ENCODE measurements at places on chromosomes 7 and 10.
A peak's percentile ranks its signal among the peaks of the same experiment; 100 is the strongest.

GRCh38 chr10:88918191-88918905 is 34.2 kb downstream of the ACTA2 start:
- no peak for DNase-seq

DNA sequence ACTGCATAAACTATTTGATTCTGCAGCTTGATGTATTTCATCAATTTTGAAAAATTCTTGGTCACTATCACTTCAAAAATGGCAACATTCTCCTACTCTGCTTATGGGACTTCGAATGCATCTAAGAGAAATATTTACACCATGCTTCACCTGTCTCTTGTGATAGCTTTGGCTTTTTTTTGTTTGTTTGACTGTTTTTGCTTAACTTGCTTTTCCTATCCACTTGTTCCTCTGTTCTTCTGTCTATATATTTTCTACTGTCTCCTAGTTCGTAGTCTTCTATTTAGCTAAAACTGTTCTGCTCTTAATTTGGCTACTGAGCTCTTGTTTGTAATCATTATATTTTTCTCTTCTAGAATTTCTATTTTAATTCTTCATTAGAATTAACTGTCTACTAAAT is 94.4 kb downstream of the INHBA start:
- DNase-seq: no peak

DNA sequence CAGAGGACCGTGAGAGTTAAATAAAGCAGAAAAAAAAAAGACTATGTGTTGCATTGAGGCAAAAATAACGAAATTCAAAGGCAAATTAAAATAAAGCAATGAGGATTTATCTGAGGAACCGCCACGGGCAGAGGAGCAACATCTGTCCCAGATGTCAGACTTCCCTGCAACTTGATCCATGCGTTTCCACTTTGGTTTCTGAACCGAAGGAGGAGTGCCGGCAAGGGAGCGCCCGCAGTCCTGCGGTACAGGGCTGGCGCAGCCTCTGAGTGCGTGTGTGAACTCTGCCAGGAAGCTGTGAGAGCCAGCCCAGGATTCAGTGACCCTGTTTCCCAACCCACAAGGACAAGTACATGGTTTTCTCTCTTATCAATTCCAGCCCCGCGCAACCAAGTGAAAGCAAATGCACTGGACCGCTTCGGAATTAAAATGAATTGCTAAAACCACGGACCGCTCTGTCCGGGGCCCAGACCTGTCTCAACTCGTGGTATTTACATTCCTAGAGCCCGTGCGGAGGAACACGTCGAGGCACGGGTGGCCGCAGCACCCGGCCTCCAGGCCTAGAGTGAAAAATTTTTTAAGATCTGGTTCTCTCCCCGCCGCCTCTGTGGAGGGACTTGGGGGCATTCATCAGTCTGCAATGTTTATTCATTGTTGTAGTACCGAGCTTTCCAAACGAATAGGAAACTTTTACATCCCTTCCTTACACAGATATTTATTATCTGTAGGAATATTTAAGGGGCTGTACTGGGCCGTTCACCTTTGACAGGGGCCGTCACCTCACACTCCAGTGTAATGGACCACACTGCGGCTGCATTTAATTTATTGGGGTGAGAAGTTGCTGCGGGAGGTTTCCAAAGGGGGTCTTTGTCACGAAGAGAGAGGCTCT is 291.5 kb upstream of the NFE2L3 start:
- no peak for DNase-seq

DNA sequence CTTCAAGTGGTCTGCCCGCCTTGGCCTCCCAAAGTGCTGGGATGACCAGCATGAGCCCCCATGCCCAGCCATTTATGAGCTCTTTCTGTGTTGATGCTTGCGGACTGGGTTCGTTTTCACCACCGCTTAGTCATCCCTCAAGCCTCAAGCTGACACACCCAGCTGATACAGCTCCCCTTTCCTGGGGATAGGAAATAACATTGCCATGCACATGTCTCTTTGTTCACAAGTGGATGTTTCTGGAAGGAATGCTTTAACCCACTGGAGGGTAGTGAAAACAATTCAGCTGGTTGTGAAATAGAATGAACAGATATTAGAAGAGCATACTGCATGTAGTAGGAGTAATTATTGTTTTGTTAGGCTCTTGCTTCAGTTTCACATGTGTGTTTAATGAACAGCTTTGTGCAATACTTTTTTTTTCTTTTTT is 8.5 kb upstream of the METTL27 start:
- no peak for DNase-seq

DNA sequence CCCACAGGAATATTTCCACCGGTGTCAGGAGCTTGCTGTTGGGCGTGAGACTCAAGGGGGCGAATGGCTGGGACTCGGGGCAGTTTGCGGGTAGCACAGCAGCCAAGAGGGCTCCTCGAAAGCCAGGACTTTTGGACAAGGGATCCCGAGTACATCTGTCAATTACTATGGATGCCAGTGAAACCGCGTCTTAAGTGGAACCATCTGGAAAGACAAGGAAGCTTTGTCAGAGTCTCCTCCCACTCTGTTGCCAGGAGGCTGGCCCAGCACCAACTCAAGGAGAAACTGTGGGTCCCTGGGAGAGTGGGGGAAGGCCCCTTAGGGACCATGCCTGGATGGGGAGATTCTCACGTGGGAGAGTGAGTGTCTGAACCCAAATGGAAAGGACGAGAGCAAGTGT is 57.1 kb downstream of the C10orf143 start:
- DNase-seq: no peak

DNA sequence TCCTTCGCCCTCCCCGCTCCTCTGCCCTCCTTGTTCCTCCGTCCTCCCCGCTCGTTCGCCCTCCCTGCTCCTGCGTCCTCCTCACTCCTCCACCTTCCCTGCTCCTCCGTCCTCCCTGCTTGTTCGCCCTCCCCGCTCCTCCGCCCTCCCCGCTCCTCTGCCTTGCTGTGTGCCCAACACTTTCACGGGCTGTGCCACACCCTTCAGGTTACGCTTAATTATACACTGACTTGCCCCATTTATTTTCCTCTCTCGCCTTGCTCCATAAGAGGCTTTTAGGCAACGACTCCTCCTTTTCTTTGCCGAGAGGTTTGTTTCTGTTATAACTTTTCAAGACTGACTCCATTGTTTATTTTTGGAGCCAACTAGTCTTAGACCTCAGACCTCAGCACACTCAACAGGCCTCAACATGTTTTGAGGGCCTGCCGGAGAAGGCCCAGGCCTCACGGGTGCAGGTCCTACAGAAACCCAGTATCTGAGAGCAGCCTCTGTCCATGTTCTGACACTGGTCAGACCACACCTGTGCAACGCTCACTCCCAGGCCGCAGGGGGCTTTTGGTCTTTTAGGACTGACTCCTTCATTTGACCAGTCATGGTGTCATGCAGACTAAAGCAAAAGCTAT is 18.2 kb upstream of the PRKAG2 start:
- no peak for DNase-seq

DNA sequence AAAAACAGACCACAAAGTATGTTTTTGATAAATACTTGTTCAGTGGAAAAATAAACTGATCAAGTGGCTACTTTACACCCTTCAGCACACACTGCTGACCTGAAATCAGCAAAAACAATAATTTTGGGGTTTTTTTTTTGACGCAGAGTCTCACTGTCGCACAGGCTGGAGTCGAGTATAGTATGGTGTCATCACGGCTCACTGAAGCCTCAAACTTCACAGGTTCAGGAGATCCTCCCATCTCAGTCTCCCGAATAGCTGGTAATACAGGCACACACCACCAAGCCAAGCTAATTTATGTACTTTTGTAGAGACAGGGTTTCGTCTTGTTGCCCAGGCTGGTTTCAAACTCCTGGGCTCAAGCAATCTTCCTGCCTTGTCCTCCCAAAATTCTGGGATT is 30.6 kb downstream of the TARP start:
- DNase-seq: no peak

DNA sequence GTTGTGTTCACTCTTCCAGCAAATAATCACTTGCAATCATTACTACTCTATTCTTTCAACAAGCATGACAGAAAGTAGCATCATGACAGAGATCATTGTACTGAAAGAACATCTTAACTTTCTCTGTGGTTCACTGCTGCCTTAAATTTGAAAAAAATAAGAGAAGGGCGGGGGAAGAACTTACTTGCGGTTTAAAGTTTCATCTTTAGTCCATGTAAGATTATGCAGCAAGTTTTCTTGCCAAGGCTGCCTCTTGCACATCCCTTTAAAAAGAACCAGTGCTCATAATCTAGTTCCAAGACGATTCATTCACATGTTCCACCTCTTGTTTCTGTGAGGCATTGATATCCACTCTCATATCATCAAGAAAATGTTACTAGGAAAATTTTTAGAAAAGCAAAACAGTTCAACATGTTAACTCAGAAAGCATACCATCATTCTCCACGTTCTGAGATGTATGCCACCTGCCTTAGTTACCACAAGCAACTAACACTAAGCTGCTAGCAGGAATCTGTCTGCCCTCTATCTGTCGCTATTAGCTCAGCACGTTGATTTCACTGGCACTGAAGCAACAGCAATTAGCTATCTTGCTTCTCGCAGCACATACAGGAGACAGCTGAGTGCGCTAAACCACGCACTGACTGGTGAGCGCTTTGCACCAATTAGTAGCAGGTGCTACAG is at the start of gene PCDH15:
PCDH15 (minus strand) TSS at position 491 of the 681 bp plus-strand sequence. CDS start 136,969 bp downstream, outside the sequence.
- DNase-seq: peak; percentile 82

GRCh38 chr10:16673443-16673842 is 143.8 kb downstream of the RSU1 start:
- no peak for DNase-seq

- no peak for DNase-seq
These were observed 717.6 kb downstream of the SORCS1 start for GRCh38 chr10:106446920-106447319.

DNA sequence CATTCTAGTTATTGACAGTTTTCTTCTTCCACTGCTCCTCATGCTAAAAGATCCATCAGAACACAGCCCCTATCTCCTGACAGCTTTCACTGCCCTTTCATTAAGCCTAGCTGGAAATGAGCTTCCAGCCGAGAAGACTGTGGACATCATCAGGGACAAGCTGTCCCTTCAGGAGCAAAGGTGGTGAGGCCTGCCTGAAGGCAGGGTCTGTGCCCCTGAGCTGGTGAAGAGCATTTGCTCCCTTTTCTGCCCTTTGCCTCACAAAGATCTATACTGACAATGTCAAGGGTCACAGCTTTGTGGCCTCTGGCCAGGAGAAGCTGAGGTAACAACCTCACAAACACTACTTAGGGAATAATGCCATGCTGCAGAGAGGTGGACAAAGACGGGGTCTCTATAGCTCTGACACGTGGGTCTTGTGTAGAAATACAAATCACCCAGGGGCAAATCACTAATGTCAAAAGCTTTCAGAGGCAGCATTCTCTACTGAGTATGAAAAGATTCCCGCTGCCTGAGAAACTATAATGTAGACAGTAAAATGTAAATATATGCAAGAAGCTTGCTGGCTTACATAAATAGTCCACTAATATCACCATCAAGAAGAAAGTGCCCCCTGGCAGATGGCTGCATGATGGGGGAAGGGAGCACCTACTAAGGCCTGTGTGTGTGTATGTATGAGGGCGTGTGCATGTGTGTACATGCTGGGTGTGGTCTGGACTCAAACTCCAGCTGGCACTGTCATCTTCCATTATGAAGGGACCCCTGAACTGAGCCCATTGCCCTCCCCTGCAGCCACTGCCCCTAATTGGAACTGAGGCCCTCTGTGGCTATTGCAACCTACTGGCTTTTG is 55.8 kb downstream of the HBP1 start:
- no peak for DNase-seq

- no peak for DNase-seq
These were observed 19.2 kb downstream of the PSAP start for GRCh38 chr10:71831646-71832552.

GRCh38 chr7:101702362-101702850 is 73.3 kb upstream of the MYL10 start:
- no peak for DNase-seq

GRCh38 chr7:100488333-100489095 is 4.8 kb downstream of the NYAP1 start:
- no peak for DNase-seq

DNA sequence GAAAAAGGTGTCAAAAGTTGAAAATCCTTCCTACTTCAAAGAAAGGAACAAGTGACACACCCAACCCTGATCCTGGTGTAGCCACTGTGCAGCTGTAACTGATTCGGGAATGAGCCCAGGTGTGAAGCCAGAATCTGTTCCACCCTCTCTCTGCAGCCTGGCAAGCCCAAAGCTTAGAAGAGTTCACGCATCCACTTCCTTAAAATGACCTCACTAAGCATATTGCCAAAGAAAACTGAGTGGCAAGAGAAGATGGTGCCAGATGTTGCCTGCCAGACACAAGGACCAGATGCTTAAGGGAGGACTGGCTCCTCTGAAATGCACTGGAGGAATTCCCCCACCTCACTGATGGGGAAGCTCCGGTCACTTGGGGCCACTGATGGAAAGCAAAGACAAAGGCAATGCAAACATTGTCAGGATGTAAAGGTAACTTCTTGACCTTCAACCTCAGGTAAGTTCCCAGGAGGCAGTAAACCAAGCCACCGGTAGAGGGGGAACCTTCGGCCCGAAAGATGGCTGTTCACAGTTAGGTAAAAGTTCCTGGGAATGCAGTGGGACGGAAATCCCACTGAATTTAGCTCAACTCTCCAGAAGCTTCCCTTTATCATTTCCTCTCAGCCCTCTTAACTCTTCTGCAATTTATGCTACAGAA is 554.9 kb downstream of the KCNMA1 start:
- no peak for DNase-seq

GRCh38 chr7:96993094-96993865 is 12.1 kb upstream of the DLX6 start:
- no peak for DNase-seq

DNA sequence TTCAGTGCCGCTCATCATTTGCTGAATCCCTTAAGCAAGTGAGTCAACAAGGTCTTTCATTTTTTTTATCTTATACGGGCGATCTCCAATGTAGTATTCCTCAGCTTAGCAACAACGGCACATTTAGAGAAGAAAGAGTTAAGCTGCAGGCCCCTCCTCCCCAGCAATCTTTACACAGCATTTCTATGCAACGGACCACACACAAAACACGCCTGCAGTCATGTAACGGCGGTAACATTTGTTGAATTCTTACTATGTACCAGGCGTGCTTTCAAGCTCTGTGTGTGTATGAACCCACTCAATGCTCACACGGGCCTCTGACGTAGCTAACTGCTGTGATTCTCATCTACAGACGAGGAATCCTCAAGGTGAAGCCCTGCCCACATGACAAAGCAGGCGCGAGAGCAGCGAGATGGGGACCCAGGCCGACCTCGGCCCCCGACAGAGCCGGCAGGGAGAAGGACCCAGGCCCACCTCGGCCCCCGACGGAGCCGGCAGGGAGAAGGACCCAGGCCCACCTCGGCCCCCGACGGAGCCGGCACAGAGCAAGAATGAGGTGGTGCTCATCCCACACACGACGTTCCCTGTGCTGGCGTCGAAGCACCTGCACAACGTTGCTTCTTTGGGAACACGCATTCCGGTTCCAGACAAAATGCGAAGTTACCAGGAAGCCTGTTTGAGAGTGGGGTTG is 240.7 kb downstream of the ZMYND11 start:
- no peak for DNase-seq

- DNase-seq: no peak
These were observed 133.7 kb upstream of the RSU1 start for GRCh38 chr10:16950656-16951601.

DNA sequence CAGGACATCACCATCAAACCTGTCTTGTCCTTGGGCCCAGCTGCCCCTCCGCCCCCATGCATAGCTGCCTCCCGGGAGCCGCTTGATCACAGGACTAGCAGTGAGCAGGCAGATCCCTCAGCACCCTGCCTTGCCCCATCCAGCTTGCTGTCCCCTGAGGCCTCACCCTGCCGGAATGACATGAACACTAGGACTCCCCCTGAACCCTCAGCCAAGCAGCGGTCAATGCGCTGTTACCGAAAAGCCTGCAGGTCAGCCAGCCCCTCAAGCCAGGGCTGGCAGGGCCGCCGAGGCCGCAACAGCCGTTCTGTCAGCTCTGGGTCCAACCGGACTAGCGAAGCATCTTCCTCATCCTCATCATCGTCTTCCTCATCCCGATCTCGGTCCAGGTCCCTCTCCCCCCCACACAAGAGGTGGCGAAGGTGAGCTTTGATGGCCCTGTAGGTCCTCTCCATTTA is 5.2 kb upstream of the NOLC1 start:
- DNase-seq: no peak
